Central memory CD4-positive, alpha-beta T cell (primary cell): ENCODE measurements at places on chromosomes 7 and 10.

- no peak for DNase-seq
These were observed 24.7 kb downstream of the RRP12 start for GRCh38 chr10:97376413-97376812.

GRCh38 chr7:4307316-4308204, 374.5 kb upstream of the FOXK1 start:
- no peak for DNase-seq

DNA sequence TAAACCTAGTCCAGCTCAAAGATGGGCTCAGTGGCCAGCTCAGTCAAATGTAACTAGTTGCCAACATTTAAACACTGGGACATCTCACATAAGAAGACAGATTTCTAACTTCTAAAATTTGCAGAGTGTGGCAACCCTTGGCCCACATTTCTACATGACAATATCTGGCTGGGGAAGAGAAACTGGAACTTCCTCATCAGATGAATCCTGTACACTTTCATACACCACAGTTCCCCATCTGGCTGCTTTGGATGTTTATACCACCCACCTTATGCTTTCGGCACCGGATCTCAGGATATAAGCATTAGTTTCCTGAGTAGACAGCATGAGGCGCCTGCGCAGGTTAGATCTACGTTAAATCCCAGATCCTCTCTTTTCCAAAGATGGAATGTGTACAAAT, 199.3 kb downstream of the PRKG1 start:
- no peak for DNase-seq

DNA sequence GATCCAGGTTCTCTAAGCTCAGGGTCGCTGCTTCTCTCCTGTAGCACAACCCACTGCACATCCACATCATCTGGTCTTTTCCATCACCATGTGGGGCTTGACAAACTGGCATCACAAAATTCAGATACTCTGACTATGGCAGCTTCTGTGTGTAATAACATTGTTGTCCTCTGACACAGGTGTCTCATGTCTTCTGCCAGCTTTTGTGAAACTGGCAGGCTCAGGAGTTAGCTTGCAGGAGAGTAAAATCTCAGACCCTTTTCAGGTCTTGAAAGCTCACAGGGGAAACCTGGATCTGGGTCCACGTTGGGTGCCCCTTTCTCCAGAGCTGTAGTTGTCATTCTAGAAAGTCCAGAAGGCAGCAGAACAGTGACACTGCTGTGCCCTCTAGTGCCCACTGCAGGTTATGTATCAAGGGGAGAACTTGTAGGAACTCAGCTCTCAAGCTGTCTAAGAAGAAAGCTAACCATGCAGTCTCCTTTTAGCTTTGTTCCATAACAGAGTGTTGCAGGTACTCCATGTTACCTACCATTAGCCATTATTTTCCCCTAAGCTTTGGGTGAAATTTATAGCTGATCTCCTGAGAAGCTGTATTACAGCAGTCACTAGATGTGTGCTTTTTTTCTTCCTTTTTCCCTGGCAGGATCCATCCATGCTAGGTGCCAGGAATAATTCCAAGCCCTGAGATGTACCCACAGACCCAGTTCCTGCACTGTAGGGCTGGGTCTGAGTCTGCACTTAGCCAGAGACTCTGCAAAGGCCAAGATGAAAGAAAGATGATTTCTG, 102.7 kb downstream of the ZNF248 start:
- no peak for DNase-seq

DNA sequence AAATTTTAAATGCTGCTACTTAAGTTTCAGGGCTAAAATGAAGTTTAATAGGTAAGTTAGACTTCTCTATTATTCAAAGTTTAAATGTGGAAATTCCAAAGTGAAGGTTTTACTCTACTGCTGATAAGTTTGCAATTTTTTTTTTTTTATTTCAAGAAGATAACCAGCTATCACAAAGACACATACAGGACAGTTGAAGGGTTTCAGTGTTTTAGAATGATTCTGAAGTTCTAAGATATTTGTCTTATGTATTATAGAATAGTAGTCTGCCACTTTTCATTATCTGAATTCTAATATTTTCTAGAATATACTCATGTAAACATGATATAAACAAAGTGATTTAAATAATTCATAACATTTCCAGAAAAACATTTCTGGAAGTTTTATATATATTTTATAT, 7.0 kb upstream of the CD36 start:
- DNase-seq, result no peak

DNA sequence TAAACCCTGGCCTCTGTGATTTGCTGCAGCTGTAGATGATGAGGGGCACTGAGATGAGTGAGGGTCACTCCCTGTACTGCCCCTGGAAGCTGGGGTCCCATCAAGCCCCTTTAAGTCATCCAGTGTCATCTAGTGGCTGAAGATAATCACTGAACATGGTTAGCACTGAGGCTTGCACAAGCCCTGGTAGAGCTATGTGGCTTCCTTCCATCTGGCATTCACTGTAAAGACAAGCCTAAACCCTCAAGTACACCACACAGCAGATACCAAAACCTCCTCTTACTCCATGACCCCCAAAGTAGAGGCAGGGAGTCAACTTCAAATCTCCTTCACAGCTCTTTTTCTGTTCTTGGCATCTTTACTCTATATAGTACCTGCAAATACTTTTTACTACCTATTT, 72.7 kb upstream of the MRLN start:
- DNase-seq, result no peak
